Uterus (tissue), 4 donors: ENCODE measurements at places on chromosomes 7 and 10.

GRCh38 chr10:77774940-77775391, 137.4 kb upstream of the KCNMA1 start:
- no peak for DNase-seq

- no peak for DNase-seq
Measured at GRCh38 chr10:77268721-77269120, 368.9 kb downstream of the KCNMA1 start.

- no peak for DNase-seq
Measured at GRCh38 chr7:112821345-112821744, 31.2 kb upstream of the TMEM168 start.

DNA sequence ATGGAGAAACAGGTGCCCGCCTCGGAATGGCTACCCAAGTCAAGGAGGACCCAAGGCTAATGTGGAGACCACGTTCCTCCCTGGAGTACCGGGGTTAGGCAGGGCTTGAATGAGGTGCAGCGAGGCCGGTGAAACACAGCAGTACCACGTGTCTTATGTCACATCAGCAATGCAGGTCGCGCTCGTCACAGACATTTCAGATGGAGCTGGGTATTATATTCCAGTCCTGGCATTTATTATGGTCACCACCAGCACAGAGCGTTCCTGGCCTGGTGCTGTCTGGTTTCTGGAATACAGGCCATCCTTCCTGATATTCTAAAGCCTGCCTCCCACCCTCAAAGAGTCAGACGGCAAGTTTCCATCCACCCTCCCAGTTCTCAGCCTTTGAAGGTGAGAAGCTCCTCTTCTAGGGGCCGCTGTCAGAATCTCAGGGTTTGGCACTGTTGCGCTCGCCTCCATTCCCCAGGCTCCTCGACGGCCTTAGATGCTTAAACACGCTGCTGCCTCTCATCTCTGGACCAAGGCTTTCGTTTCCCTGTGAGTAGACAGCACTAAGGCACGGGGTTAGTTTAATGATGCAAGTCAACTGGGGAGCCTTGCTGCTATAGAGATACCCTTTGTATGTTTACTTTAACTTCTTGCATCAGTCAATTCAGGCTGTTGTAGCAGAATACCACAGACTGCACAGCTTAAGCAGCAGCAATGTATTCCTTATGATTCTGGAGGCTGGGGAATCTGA, 377.6 kb downstream of the DPP6 start:
- DNase-seq = no peak

GRCh38 chr7:75740846-75741497, 2.2 kb upstream of the HIP1 start:
- DNase-seq = no peak

DNA sequence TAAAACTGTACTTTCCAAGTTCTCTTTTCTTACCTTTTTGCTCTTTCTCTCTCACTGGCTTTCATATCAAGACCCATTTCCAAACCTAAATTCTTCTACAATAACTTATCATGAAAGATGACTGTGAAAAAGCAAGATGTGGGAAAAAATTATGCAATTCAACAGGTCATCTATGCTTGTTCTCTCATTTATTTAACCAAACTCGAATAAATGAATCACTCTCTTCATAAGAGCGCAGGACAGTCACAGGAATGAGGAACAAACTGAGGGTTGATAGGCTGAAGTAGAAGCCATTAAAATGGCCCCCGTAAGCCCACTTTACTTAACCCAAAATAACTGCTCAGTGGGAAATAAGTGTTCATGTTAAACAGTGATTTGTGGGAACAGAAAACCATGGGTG, 1289.7 kb upstream of the SORCS1 start:
- no peak for DNase-seq

GRCh38 chr7:66265566-66265965, 60.4 kb downstream of the TPST1 start:
- DNase-seq = no peak

DNA sequence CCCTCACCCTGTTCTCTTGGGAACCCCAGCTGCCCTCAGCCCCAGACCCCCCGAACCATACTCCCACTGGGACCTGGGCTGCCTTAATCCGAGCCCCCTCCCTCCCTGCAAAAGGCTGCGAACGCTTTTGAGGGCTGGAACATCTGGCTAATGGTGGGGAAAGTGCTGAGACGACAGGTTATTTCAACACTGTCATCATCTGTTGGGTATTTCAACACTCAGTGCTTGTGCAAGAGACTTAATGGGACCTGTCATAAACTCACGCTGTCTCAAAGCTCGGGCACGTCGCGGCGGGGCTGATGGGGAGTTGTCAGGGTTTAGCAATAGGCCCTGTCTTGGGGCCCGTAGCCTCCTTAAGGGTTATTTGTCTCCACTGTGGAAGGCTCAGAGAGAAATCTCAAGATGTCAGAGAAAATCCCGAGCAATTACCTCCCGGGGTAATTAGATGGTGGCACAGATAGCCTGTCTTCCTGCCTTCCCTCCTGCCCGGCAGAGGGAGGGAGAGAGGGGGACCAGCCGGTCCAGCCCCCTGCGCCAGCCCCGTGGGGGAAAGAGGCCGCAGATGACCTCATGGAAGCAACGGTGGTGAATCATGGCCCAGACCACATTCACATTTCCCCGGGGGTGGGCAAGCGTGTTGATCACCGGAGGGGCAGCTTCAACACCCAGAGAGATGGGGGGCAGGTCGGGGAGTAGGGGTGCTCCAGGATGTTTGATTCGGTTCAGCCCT, 88.7 kb upstream of the MYL10 start:
- DNase-seq = peak; percentile 66

GRCh38 chr10:33291053-33291592, 43.3 kb downstream of the NRP1 start:
- no peak for DNase-seq

DNA sequence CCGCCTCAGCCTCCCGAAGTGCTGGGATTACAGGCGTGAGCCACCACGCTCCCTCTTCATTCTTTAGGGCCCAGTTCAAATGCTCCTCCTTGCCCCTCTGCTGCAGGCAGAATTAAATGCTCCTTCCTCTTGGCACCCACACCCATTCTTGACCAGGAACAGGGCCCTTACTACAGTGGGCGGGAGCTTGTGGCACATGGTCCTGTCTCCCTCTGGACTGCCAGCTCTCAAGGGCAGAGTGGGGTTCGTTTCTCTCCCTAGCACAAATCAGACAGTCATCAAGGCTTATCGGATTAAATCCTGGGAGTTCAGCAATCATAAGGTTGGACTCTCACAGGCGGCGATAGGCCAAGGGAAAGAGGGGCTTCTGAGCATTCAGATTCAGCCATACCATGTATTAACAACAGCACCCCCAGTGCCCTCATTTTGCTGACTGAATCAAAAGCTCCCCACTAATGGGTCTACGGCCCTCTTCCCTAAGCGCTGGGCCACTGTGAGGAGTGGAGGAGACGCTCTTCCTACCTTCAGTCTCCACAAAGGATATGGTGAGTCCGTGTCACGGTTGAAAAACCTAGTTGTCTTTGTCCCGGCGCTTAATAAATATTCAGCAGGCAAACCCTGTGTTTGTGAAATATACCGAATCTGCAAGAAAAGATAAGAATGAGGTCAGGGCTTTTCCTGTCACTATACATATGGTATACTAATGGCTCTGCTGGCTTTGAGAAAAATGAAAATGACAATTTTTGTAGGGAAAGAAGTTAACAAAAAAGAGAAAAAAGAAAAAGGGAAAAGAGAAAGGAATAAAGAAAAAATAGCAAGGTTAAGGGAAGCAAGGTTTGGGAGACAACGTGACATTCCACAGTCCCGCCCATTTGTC, 107.4 kb downstream of the CLEC2L start:
- no peak for DNase-seq

GRCh38 chr7:130090745-130091532, 20.6 kb downstream of the KLHDC10 start:
- DNase-seq = no peak

DNA sequence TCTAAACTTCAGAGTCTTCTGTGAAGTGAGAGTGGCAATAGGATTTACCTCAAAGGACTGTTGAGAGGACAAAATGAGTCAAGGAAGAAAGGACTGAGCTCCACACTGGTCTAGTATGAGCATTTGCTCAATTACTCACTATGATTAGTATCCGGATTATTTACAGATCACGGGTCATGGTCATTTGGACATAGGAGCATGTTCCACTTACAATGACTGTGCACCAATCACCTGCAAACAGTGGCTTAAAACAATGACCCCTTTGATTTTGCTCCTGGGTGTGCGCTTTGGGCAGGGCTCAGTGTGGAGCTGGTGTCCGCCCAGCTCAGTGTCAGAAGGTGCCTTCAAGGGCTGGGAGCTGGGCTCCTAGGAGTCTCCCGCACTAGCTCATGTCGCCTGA, 225.4 kb downstream of the TCERG1L start:
- DNase-seq = no peak

DNA sequence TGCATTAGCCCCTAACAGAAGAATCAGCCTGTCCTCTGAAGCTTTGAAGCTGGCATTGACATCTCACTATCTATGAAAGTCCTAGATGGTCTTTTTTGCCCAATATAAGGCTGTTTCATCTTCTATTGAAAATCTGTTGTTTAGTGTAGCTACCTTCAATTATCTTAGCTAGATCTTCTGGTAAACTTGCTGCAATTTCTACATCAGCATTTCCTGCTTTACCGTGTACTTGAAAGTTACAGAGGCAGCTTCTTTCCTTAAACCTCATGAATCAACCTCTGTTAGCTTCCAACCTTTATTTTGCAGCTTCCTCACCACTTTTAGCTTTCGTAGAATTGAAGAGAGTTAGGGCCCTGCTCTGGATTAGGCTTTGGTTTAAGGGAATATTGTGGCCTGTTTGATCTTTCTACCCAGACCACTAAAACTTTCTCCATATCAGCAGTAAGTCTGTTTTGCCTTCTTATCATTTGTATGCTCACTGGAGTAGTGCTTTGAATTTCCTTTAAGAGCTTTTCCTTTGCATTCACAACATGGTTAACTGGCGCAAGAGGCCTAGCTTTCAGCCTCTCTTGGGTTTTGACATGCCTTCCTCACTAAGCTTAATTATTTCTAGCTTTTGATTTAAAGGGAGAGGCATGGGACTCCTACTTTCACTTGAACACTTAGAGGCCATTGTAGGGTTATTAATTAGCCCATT, 32.5 kb downstream of the ARID5B start:
- no peak for DNase-seq

- no peak for DNase-seq
Measured at GRCh38 chr7:122397381-122397780, 92.8 kb upstream of the FEZF1 start.

DNA sequence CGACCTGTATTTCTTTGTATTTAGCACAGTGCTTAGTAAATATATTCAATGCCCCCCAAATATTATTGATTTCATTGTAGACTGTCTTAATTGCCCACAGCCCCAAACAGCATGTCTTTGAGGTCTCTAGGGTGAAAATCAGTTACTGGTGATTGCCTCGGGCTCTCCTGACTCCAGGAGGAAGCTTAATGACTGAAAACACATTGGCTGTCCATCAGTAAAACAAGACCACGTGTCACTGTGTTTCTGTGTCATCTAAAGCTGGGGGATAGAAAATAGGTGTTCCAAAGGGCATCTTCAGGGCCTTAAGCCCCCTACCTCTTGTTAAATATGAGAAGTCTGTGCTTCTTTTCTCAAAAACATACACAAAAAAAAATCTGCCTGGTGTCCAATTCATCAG, 67.9 kb downstream of the CACNA2D1 start:
- DNase-seq = no peak

- no peak for DNase-seq
Measured at GRCh38 chr10:99996671-99997648, 12.8 kb downstream of the DNMBP start.

- DNase-seq = no peak
Measured at GRCh38 chr10:97406064-97406463, 4.9 kb upstream of the RRP12 start.

- DNase-seq = no peak
Measured at GRCh38 chr7:123999703-124000102, 33.2 kb downstream of the TMEM229A start.

GRCh38 chr7:135159359-135160085, 11.0 kb downstream of the CYREN start:
- no peak for DNase-seq

DNA sequence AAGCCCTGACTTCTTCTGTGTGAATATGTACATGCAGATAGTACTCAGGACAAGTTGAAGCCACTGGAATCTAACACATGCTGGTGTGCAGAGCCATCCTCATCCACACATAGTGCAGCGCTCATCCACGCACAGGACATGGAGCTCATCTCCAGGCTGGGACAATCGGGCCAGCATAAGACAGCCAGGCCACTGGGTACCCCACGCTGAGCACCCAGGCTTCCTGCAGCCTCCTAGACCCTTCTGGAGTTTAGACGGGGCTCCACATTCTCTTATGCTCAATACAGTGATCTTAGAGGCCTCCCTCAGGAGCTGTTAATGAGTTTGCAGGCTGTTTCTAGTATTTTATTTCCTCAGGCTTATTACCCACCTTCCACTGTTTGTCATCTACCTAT, 238.9 kb downstream of the TNS3 start:
- DNase-seq = no peak

- DNase-seq = no peak
Measured at GRCh38 chr7:158977981-158978380, 121.6 kb downstream of the DYNC2I1 start.

DNA sequence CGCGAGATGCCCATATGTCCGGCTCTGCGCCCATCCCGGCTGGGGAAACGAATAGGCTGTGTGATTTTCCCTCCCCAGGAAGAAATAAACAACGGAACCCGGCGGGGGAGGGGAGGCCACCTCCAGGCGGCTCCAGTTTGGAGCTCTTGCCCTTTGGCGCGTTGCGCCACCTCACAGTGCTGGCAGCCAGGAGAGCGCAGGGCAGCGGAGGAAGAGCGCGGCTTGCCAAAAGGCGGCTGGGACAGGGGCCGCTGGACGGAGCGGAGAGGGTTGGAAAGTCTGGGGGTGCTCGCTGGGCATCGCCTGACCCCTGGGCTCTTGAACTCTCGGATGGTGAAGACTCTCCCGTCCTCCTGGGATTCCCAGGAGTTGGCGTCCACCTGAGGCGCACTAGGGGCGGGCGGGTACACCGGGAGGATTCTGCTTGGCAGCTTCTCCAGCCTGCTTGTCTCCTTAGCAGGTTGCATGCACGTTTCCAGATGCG, 5.3 kb upstream of the NEUROG3 start:
- no peak for DNase-seq

GRCh38 chr7:50957431-50957830, 174.7 kb upstream of the GRB10 start:
- DNase-seq = no peak

DNA sequence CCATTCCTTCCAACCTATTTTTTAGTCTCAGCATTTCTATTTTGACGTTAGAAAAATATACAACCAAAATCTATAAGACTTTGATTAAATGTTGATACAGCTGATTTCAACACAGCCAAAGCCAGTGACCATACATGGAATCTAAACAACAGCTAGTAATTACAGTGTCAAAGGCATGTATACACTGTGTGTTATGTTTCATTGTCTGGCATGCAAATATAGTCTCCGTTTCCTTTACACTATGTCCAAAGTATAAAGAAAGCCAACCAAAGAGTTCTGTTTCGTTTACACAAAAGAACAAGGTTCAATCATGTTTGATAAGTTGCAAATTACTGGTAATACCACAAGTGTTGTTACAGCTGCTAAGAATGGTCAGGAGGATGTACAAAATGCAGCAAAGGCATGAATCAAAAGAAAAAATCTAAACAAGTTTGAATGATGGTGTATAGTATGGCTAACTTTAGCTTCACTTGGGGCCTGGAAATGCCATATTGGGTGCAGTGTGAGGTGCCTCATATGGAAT, 268.3 kb upstream of the FERD3L start:
- DNase-seq = no peak

- no peak for DNase-seq
Measured at GRCh38 chr10:5497289-5497688, 2.1 kb downstream of the CALML5 start.
